Stimulated activated CD8-positive, alpha-beta memory T cell treated with anti-CD3 and anti-CD28 coated beads, Interleukin-15, amount 100 ng/mL, for 48 hours (primary cell): ENCODE measurements at places on chromosomes 4 and X.

DNA sequence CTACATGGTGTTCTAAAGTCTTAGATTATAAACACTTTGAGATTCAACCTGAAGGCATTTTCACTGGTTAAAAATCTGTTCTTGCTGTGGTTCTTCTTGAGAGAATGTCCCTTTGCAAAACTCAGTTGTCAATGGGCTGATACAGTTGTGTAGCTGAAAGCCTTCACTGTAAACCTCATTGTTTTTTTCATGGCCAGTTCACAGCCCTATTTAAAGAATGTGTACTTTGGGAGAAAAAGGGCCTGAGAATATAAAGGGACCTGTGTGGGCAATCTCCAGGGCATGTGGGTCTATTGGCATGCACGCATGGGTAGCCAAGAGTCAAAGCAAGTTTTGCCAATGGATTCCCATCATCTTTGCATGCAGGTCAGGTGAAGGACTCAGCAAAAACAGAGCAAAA, 7.8 kb upstream of the MAP7D3 start:
- no peak for DNase-seq

DNA sequence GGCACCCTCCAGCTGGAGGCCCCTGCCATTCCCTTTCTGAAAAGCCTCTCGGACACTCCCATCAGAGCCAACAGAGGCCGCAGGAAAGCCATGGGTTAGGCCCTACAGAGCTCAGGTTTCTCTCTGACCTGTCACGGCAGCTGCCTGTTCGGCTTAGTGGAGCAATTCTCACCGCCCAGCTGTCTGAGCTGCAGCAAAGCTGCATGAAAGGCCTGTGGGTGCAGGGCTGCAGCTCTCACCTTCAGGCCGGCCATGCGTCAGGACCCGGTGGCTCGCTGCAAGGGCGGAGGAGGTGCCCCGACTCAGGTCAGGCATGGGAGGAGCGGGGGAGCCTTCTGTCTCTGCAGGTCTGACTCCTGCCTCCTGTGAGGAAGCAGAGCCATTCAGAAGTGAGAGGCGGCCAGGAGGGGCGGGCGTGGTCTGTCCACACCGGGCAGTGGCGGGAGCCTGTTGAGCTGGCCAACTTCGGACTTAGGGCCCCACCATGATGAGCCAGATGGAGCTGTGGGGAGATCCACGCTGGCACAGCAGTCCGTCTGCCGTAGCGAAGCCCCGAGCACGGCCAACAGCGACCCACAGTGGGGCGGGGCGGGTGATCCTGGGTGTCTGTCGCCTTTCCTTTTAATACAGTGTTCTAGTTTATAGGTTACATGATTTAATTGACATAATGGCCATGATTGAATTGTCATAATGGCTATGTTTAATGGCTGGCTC, 23.4 kb downstream of the PDE6B start:
- DNase-seq, result no peak

- no peak for DNase-seq
Observed at GRCh38 chr4:122305853-122306252, 73.0 kb upstream of the ADAD1 start.

- peak; percentile 96 for DNase-seq
Observed at GRCh38 chrX:154368630-154369448, 5.6 kb downstream of the FLNA start.

DNA sequence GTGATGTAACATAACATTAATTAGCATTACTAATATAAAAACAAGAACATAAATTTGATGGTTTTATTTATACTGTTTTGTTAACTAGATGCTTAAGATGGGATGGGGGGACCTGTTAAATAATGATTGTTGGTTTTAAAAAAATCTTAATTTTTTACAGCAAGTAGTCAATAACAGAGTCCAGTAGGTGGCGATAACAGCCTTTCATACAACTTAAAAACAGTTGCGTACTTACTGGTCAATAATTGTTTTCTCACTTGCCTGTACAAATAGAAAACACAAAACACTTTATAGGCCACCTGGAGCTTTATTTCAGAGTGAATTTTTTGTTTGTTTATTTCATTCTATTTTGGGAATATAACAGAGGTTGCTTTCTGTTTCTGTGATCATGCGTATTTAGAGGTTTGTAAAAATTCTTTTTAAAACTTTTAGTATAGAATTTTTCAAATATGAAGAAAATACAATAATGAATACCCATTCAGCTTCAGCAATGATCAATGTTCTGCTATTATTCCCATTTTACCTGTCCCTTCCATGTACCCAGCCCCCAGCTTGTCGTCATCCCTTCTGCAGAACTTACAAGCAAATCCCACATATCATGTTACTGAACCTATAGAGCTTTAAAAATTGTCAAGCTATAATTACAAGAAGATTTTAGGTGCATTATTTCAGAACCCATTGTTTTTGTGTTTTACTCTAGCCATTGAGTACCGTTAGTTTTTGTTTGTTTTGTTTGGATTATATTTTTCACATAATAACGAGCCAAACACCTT, 97.1 kb downstream of the MRPL1 start:
- DNase-seq, result no peak

DNA sequence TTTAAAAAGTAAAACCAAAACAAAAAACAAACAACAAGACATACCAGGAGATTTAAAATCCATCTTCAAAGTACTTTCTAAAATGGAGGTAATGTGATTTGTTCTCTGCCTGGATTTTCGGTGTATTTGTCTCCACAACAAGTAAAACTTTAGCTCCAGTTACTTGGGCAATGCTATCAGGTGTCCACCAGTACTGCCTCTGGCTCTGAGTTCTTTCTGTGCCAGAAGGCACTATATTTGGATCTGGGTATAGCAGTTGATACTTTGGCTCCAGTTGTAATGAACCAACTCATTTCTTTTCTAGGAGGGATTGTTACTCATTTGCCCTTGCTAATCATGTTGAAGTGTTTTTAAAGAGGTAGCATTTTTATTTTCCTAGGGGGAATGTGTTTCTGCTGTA, 9.5 kb upstream of the PDLIM5 start:
- DNase-seq, result no peak

DNA sequence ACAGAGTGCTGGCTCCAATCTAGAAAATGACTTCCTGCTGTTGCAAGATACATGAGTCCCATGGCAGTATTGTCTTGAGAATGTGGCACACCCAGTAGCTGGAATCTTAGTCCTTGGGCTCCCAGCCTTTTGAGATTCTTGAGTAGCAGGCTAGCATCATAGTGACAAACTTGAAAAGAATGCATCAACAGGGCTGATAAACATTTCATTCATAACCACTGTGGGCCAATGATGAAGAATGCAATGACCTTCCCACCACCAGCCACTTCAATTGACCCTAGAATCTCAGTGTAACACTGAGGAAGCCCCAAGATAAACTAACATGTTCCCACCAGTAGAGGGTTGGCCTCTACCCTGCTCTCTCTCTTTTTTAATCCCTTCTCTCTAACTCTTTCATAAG, 329.3 kb downstream of the GBA3 start:
- no peak for DNase-seq

- DNase-seq, result no peak
Observed at GRCh38 chrX:73076838-73077237, 2.5 kb downstream of the PABPC1L2A start.

GRCh38 chr4:7399440-7400234, 35.1 kb downstream of the PSAPL1 start:
- DNase-seq, result no peak

GRCh38 chr4:8495803-8496202, 55.2 kb downstream of the TRMT44 start:
- no peak for DNase-seq

- no peak for DNase-seq
Observed at GRCh38 chr4:124499261-124499660, 213.3 kb downstream of the ANKRD50 start.

- no peak for DNase-seq
Observed at GRCh38 chr4:82677327-82677726, 115.5 kb upstream of the TMEM150C start.

DNA sequence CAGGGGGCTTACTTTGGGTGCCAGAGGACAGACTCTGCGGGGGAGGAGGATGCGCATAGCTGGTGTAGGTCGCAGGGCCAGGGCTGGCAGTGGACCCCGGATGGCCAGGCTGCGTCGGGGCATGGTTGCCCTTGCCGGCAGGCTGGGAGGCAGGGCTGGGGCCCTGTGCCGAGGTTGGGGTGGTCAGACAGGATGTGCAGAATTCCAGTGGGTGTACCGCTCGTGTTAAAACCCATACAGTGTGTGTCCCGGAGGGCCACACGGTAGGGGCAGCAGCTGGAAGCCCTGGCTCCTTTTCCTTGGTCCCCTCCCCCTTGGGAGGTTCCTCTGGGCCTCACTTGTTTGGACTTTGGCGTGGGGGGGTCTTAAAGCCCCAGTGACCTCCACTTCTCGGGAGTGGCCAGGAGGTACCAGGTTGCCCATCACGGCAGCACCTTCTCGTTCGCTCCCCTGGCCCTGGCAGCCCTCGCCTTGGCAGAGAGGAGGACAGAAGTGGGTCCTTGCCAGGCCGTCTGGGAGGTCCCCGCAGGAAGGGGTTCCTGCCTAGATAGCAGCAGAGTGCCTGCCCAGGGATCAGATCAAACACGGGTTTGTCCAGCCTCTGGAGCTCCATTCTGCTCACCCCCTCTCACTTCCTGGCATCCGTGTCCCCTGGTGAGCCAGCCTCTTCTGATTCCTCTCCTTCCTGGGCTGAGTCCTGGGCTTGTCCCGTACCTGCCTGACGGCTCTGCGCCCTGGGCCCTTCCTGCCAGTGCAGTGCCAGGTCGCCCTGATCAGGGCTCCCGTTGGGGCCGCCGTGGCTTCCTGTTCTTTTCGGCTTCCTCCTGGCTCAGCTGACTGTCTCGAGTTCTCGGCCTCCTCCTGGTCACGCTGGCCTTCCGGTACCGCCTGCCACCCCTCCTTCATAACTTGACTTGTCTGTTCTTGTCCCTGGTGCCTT, 56.7 kb upstream of the HGFAC start:
- no peak for DNase-seq

DNA sequence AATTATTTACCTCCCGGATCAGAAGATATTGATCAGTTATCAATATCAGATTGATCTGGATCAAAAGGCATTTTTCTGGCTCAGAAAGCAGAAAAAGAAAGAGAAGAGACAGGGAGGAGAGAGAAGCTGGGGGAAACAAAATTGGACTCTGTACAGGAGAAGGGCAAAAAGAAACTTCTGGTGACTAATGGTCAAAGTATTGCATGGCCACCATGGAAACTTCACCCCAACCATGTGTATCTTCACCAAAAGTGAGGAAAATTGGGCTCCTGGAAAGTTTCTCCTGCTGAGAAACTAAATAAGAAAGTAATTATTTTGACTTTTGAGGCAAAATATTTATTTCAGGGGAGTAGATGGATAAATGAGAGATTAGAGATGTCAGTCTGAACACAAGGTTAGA, 33.9 kb downstream of the RNF150 start:
- no peak for DNase-seq

GRCh38 chr4:123587983-123588494, 191.4 kb downstream of the SPRY1 start:
- no peak for DNase-seq

DNA sequence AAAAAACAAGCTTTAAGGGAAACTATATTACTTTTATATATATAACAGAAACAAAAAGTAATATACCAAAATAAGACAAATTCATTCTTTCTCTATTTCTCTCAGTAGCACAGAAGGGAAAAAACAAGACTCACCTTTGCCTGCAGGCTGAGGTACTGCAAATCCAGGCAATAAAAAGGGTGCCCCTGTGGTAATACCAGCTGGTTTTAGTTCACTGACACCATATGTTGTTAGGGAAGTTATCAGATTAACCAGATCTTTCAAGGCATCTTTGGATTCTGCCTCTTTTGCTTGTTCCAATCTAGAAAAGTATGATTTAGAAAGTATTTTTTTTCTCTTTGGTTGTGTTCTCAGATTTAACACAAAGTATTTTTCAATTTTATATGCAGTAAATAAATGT, 139.8 kb downstream of the WDFY3 start:
- no peak for DNase-seq

GRCh38 chrX:123425471-123425870, 241.4 kb downstream of the GRIA3 start:
- DNase-seq, result no peak

- DNase-seq, result no peak
Observed at GRCh38 chrX:87924619-87925018, 407.0 kb downstream of the KLHL4 start.

DNA sequence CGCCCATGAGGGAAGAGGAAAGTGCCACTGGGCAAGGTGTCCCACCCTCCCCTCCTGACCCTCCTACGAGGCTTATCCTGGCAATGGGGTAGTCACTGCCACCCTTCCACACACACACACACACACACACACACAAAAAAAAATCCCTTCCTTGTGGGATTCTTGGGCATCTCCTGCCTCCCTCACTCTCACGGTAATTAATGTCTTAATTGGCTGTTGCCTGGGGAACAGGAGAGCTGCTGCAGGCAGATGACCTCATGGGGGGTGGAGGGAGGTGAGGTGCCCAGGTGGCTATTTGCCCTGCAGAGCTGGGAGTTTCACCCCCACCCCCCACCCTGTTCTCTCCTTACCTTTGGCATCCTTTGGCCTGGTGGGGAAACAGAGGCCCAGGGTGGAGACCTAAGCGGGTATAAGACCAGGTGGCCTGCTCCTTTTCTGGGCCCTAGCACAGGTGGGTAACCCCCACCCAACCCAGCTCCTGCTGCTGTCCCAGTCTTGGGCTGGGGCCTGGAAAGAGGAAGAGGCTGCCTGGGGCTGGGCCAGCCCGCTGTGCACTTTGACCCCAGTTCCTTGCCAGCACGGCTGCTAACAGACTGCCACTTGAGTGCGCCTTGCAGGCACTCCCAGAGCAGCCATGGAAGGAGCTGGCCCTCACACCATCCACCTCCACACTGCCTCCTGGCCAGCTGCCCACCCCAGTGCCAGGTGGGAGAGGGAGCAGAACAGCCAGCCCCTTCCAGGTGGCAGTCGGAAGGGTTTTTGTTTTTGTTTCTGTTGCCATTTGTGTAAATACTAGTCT, 12.6 kb downstream of the EFNB1 start:
- no peak for DNase-seq

- DNase-seq, result no peak
Observed at GRCh38 chrX:10064736-10065135, 92.0 kb upstream of the CLCN4 start.

DNA sequence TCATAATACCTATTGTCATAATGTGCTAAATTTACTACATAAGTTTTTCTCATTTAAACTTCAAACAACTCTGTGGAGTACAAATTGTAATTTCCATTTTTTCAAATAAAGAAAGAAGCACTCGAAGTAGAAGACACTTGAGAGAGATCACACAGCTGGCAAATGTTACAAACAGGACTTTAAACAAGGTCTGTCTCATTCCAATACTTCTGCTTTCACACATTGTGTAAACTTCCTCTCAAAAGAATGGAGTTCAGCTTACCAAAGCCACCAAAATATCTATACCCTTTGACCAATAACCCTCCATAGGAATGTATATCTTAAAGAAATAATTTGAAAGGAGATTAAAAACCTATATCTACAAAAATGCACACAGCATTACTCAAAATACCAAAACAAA, 88.3 kb downstream of the OPHN1 start:
- no peak for DNase-seq
